Stomach (tissue), 19 donors: ENCODE measurements at places on chromosomes 12 and 14. TPM values are rescaled to one million over a fixed set of nuclear protein-coding genes. Genes with fewer than 3 reads are reported as not detected.

Gene LIN52
- 7.8 TPM for polyA plus RNA-seq

Gene STYX
- polyA plus RNA-seq, result 4.8 TPM

Gene SRSF9
- polyA plus RNA-seq, result 116 TPM

Gene TUBA1A
- polyA plus RNA-seq, result 64.5 TPM
